Activated naive CD8-positive, alpha-beta T cell treated with anti-CD3 and anti-CD28 coated beads, Interleukin-2, amount 50 U/mL, for 24 hours (primary cell): ENCODE measurements at places on chromosomes 12 and 14.

DNA sequence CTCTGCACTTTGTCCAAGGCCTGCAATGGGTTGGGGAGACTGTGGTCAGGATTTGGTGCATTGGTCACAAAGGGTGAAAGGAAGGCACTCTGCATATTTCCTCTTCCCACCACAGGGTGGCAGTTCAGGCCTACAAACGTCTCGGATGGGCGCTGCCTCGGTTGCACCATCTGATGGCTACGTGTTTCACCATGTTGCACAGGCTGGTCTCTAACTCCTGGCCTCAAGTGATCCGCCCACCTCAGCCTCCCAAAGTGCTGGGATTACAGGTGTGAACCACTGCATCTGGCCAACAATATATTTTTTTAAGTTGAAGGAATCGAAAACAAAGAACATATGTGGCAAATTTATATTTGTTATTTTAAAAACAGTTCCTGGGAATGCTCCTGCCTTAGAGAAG lies 35.1 kb downstream of the TMBIM6 start:
- DNase-seq: peak; percentile 68

GRCh38 chr12:26431211-26431610 lies 235.8 kb downstream of the SSPN start:
- DNase-seq: no peak

DNA sequence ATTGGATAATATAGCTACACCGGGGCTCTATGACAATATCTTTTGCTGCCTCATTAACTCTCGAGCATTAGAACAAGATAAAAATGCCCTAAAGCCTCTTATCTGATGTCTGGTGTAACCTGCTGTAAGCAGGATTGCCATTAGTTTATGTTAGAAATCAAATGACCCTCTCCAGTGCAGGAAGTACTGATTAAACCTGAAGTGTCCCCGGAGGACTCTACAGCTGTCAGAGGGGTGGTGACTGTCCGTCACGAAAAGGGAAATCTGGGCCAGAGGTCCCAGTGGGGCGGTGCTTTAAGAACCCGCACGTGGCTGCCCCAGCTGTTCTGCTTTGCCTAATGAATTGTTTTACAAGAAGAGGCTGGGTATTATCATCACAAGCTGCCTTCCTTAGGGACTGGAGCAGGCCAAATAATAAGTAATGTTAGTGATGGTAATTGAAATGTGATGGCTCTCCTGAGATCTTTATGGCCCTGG lies 55.7 kb downstream of the LIN52 start:
- DNase-seq: no peak

- no peak for DNase-seq
Observed at GRCh38 chr12:107441665-107442300, 243.8 kb upstream of the PWP1 start.
